ENCODE measurements at places on chromosomes 4 and X.

- no peak for DNase-seq
Observed at GRCh38 chr4:15158406-15159091, 156.3 kb downstream of the CPEB2 start.

DNA sequence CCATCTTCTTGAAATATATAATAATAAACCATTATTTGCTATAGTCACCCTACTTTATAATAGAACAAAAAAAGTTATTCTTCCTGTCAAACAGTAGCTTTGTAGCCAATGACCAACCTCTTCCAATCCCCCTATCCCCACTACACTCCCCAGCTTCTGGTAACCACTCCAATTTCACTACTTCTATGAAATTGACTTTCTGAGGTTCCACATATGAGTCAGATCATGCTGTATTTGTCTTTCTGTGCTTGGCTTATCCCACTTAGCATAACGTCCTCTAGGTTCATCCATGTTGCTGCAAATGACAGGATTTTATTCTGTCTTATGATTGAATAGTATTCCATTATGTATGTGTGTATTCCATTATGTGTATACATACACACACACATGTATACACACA is 809.7 kb upstream of the NDST4 start:
- DNase-seq: no peak

GRCh38 chr4:180377741-180378140 is 1865.5 kb upstream of the TENM3 start:
- no peak for DNase-seq

- peak; percentile 56 for DNase-seq
Observed at GRCh38 chr4:147019091-147019490, 73.4 kb upstream of the TTC29 start.

GRCh38 chr4:26204911-26205370 is 115.9 kb upstream of the RBPJ start:
- DNase-seq: no peak

GRCh38 chr4:71123951-71124350 is 130.5 kb downstream of the DCK start:
- no peak for DNase-seq

GRCh38 chr4:188534917-188535316 is 395.7 kb downstream of the TRIML1 start:
- no peak for DNase-seq

GRCh38 chrX:134990475-134990800 is 353 bp upstream of the SMIM10 start:
- peak; percentile 59 for DNase-seq

- peak; percentile 34 for DNase-seq
Observed at GRCh38 chr4:124212815-124213630, 499.5 kb downstream of the ANKRD50 start.

DNA sequence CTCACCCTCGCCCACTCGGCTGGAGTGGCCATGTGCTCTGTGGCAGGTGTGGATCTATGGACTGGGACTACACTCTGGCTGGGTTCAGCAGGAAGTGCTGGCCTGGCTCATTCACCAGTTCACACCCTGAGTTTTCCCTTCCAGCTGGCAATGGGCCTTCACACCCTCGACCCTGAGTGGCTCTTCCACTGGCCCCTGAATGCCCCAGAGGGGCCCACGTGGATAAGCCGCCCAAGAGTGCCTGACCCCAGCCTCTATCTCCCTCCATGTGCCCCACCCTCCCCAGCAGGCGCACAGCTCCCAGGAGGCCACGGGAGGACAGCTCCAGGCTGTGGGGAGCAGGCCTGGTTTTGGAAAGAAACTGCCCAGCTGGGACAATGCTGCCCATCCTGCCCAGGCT is 234.1 kb downstream of the AFAP1 start:
- DNase-seq: no peak

GRCh38 chr4:8861576-8862295 is 9.9 kb downstream of the HMX1 start:
- no peak for DNase-seq

DNA sequence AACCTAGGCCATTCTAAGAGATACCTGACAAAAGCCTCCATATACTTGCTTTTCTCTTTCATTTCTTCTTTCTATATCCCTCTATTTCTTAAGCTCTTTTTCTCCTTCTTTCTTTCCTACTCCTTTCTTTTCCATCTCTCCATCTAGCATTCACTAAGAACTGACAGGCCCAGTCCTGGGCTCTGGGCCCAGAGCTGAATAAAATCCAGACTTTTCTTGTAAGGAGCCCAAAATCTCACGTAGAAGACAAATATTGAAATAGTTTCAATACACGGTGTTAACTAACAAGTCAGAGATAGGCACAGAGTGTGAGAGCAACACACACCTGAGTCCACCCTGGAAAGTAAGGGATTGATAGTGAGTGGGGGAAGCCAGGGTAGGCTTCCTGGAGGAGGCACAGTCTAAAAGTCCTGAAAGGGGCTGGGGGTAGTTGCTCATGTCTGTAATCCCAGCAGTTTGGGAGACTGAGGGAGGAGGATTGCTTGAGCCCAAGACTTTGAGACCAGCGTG is 73.2 kb upstream of the EFNB1 start:
- no peak for DNase-seq

DNA sequence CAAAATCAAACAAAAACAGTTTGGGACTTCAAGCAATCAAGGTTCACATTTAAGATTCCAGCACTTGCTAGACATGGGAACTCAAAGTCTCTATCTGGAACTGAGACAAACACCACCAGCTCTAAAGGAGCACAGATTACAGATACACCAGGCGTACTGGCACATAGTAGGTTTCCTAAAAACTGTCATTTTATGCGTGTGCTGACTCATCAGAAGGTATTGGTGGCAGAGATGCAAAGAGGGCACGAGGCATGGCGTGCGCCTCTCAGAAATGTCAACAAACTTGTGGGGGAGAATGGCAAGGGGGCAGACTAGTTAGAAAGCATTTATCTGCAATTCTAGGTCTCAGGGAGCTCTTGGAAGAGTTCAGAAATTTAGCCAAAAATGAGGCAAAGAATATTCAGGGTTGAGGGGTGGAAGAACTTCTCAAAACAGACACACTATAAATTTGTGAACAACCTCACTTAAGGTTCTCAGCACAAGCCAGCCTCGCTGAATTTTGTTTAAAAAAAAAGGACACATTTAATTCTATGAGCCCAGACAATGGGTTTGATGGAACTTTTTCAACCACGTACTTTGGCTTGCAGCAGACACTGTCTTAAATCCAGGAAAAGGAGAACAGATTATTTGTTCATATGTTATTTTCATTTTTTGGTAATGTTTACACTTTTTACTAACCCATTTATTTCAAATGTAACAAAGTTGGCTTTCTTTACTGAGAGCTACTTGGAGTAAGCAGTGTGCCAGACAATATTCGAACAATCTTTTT is 100.0 kb downstream of the SHISA3 start:
- no peak for DNase-seq

All from IMR-90 (cell line).